Right atrium auricular region (tissue), 2 donors: ENCODE measurements at places on chromosomes 1 and 21. TPM values are rescaled to one million over a fixed set of nuclear protein-coding genes. Genes with fewer than 3 reads are reported as not detected.

DNA sequence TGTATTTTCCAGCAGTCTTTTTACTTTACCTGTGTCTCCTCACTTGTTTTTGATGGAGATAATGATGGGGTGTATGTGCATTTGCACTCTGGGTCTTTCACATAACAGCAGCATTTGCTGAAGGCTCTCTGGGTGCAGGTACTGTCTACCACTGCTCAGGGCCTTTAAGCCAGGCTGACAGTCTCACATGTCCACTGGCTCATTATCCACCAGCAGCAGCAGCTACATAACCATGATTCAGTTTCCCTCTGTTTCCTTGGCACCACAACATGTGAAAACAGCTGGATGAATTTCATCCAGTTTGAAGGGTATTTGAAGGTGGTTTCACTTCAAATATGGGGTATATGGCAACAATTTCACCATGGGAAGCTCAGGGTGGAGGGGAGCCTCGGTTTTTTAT lies 41.2 kb upstream of the ROR1 start:
- no peak for DNase-seq

- DNase-seq, result peak; percentile 83
Measured at GRCh38 chr1:26278724-26279455, 996 bp upstream of the SH3BGRL3 start.

DNA sequence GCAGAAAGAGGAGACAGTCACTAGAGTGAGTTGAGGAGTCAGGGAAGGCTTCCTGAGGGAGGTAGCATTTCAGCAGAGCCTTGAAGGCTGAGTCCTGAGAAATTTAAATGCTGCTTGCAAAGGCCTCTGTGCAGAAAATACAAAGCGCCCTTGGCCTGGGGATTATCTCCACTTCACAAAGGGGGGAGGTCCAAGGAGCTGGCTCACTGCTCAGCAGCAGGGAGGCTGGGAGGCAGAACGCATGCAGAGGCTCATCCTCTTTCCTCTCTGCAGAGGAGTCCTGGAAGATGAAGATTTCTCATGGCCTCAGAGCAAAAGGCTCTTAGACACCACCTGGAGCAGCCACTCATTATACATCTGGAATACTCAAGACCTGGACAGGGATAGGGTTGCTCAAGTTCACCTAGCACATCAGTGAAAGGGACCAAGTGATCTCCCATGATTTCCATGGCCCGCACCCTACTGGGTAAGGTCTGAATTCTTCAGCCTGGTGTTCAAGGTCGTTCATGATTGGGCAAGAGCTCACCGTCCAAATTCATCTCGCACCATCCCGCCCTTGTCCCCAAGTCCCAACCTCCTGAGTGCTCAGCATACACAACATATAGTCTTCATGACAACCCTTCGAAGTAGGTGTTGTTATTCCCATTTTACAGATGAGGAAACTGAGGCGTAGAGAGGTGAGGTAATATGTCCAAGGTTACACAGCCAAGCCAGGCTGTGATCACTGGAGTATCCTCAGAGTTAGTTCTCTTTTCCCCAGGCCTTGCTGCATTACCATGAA lies 9.0 kb downstream of the SLC1A7 start:
- DNase-seq, result no peak

DNA sequence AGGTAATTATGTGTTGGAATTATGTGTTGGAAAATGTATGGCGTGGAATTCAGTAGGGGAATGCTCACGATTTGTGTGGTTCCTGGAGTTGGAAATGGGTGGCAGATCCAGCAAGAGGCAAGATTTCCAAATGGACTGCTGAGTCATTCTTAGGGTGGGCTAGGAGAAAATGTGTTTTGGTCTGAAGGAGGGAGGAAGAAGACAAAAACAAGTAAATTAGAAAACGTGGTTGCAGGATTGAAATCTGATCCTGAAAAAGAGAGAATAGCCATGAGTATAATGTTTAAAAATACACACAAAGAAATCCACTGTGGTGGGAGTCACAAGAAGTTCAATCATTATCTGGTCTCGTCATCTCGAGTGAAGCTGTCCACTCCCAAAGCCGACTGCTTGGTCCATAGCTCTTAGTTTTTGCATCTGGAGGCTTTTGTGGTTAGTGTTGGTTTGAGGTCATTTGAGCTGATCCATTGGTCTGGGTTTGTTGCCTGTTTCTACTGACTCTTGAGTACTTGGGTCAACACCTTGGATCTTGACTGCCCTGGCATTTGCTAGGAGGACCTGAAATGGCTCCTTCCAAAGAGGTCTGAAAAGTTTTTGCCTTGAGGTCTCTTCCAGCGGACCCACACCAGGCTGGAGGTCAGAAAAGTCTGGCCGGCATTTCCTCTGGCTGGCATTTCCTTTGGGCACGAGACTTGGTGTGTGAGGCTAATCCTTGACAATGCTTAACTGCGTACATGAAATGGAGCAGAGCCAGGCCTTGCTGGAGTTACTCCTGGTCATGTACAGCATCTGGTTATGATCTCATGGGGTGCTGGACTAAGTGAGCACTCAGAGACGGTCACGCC lies 9.2 kb downstream of the MX2 start:
- DNase-seq, result no peak

GRCh38 chr1:202184750-202185460 lies 8.7 kb upstream of the LGR6 start:
- peak; percentile 73 for DNase-seq

Gene ELAVL4
- total RNA-seq, result 1.4 TPM
